ENCODE measurements at places on chromosomes 7 and 10.

DNA sequence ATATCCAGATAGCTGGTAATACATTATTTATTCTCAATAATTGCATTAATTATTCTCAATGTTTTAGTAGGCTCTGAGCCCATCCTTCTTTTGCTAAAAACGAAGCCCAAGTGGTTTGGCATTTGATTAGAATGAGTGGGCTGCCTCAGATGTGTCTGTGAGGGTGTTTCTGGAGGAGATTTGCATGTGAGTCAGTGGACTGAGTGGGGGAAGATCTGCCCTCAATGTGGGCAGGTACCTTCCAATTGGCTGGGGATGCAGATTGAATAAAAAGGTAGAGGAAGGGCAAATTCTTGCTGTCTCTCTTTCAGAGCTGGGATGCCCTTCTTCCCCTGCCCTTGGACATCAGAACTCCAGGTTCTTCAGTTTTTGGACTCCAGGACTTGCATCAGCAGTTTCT, 290.6 kb upstream of the SMIM30 start:
- DNase-seq = no peak

- DNase-seq = no peak
These were observed 206.8 kb downstream of the GRID1 start for GRCh38 chr10:86159797-86160196.

DNA sequence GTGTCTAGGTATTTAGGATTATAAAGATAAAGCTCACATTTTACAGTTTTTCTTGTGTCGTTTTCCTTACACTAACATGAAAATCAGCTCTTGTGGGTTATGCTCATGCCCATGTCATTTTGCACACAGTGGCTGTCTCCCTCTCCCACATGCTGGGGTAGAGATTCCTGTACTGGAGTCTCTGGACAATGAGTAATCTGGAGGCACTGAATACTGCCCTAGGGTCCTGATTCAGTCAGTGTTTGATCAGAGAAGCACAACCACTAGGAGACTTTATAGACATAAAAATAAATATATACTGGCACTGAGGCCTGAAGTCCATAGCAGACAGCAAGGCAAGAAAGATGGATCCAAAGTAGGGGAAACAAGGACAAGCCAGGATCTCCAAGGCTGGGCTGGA, 1008.8 kb downstream of the KCNMA1 start:
- DNase-seq = no peak

GRCh38 chr10:87935290-87936141, 72.1 kb downstream of the PTEN start:
- no peak for DNase-seq

DNA sequence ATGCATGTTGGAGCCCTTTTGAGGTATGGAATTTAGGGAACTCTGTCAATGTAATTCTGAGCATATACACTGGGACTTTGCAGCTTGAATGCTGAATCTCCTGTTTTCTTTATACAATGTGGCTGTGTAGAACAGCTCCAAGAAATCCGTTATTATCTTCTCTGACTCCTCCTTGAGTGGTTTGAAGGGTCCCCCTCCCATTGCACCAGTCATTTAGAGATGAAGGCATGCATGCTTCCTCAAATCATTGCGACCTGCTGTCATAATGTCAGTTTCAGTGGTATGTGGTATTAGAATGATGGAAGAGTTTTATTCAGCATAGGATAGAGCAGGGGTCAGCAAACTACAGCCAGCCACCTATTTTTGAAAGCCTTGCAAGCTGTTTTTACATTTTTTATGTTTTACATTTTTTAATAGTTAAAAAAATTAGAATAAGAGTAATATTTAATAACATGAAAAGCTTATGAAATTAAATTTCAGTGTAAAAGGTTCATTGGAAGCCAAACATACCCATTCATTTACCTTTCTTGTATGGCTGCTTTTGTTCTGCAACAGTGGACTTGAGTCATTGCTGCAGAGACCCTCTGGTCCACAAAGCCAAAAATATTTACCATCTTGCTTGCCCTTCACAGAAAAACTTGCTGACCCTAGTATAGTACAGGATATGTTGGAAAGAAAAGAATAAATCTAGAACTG, 8.1 kb downstream of the STK17A start:
- no peak for DNase-seq

- DNase-seq = no peak
These were observed 2.5 kb downstream of the PGAM2 start for GRCh38 chr7:44062903-44063295.

All from fibroblast of skin of abdomen (primary cell).